Activated effector memory CD4-positive, alpha-beta T cell treated with Interleukin-2 at 50 U/mL for 16 hours (primary cell): ENCODE measurements at places on chromosomes 6 and 20.

DNA sequence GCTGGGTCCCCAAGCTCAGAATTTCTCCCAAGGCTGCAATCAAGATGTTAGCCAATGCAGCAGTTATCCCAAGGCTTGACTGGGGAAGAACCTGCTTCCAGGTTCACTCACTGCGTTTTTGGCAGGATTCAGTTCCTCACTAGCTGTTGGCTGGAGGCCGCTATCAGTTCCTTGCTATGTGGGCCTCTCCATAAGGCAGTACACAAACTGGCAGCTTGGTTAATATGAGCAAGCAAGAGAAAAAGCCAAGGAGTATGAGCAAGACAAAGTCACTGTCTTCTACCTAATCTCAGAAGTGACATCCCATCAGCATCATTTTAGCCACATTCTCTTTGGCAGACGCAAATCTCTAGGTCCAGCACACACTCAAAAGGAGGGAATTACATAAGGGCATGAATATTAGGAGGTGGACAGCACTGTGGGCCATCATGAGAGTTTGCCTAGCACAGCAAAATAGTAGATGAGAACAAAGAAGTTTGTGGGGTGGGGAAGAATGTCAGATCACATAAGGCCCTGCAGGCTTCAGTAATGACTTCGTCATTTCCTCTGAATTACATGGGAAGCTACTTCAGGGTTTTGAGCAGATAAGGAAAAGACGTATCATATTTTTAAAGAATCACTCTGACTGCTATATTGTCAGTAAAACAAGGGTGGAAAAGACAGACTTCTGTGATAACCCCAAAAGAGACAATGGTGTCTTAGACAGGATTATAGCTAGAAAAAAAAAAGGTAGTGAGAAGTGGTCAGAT is 25.5 kb downstream of the LMBRD1 start:
- no peak for DNase-seq

DNA sequence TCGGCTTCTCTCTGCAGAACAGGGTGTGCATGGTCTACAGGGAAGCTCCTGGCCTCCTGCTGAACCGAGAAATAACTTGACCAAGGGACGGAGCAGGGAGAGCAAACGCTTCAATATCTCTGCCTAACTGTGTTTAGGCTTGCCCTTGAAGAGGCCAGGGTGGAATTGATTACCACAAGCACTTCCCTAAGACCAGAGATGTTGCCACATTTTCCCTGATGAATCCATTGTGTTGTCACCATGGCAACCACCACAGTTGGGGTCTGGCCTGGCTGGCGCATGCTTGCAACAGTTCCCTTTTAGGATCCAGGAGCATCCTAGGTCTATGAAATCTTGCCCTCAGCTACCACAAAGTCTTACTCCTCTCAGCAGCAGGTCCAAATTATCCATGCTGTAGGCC is 213.5 kb upstream of the SULF2 start:
- DNase-seq = no peak

DNA sequence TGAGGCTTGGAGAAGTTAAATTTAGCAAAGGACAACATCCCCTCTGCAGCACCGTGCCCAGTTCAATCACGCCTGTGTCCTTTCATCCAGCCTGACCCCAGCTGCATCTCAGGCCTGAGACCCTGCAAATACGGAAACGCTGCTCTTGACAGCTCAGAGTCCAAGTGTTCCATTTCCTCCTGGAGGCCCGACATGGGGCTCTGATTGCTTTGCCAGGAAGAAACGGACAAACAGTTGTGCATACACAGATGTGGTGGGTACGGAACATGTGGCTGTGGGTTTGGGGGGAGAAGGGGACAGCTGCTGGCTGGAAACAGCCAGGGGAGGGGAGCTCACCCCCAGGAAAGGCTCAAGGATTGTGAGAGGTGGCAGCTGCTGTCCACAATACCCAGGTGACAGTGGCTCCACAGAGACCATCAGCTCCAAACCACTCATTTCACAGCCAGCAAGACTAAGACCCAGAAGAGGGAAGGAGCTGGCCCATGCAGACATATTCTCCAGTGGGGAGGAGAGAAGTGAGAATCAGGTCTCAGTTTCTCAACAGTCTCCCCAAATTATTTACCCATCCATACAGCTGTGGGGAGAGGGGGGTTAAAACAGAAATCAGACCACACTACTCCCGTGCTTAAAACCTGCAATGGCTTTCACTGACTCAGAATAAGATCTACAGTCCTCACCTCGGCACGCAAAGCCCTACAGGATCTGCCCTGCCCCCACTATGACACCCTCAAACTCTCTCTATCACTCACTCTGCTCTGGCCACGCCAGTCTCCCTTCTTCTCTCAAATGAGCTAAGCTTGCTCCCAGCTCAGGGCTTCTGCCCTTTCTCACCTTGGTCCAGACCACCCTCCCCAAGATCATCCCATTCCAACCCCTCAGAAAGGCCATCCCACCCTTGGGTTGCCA is 89.1 kb downstream of the PREX1 start:
- peak; percentile 50 for DNase-seq

DNA sequence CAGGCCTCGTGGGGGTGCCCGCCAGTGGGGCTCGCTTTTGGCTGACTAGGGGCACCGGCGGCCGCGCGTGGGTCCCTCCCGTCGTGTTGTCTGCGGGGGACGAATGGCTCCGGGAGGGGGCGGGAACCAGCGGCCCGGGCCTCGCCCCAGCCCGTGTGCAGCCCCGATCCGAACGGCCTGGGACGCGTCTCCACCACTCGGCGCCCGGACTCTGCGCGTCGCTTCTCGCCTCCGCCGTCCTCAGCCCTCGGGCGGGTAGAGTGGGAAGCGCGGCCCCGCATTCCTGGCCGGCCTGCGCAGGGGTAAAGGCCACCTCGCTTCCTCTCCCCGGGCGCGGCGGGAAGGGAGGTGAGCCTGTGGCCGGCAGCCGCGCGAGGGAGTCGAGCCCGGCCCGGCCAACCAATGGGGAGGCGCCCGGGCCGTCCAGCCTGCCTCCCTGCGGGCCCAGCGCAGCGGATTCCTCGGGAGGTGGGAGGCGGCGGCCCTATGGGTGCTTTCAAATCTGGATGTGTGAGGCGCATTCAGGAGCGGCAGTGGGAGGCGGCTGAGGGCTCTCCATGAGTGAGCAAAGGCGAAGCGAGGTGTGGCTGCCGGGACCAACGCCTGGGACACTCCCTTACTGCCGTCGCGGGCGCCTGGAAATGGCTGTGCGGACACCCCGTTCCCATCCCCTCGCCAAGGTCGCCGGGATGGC is 1.1 kb upstream of the ZBTB46 start:
- DNase-seq = no peak

GRCh38 chr6:112180095-112180820 is 74.1 kb downstream of the LAMA4 start:
- no peak for DNase-seq

DNA sequence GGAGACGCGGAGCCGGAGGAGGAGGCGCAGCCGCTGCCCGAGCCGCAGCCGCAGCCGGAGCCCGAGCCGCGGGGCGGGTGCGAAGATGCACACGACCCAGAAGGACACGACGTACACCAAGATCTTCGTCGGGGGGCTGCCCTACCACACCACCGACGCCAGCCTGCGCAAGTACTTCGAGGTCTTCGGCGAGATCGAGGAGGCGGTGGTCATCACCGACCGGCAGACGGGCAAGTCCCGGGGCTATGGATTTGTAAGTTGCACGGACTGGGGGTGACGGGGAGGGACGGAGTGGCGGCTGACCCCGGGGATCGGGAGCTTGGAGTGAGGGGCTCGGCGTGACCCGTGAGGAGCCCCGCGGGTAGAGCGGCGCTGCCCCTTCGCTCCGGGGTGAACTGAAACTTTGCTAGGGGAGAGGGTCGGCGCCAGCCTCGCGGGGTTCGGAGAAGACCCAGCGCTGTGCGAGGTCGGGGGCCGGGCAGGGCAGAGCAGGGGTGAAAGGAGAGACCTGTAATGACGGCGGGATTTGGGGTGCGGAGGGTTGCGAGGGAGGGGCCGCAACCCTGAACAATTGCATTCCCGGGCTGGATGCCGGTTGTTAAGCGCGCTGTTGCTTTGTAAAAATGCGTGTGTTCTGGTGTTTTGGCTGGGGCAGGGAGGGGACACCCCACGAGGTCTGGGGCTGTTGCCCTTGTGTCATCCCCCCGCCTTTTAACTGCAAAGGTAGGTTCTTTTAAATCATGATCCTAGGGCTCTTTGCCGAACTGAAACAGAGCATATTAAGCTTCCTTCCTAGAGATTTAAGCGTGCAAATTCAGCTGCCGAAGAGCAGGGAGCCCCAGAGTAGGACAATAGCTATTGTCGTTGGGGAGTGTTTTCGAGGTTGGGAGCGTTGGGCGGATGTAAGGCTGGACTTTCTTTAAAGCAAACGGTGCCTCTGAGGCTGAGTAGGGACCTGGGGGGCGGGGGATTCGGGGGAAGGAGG is 628 bp downstream of the RBM24 start:
- no peak for DNase-seq

- no peak for DNase-seq
These were observed 263.9 kb upstream of the NT5E start for GRCh38 chr6:85185977-85186376.

DNA sequence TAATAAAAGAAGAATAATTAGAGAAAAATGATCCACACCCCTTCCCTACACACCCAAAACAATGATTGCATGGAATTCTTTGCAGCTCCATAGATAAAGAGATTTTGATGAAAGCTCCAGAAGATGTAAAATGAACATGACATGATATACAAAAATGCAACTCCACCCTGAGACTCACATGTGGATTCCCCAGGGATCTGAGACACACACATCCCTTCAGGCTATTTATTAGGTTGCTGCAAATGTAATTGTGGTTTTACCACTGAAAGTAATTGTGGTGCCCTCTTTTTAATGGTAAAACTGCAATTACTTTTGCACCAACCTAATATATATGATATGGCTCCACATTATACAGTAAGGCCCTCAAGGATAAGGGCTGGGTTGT is 40.4 kb upstream of the TBC1D7 start:
- no peak for DNase-seq

GRCh38 chr20:58457083-58457695 is 58.0 kb downstream of the APCDD1L start:
- no peak for DNase-seq

- DNase-seq = no peak
These were observed 1342.9 kb upstream of the ADGRB3 start for GRCh38 chr6:67292169-67292568.
